SHP77 treated with DMSO at 0.1 percent for 48 hours (cell line): ENCODE measurements at places on chromosomes 5 and 9.
A peak's percentile ranks its signal among the peaks of the same experiment; 100 is the strongest.

- DNase-seq = no peak
Observed at GRCh38 chr5:109855056-109855455, 165.3 kb downstream of the MAN2A1 start.

- no peak for DNase-seq
Observed at GRCh38 chr9:37197158-37198038, 77.0 kb downstream of the ZCCHC7 start.

- DNase-seq = peak; percentile 74
Observed at GRCh38 chr9:13552606-13553215, 273.2 kb upstream of the MPDZ start.

GRCh38 chr9:129324808-129325502, 146.9 kb upstream of the IER5L start:
- no peak for DNase-seq

GRCh38 chr5:163563880-163564279, 58.5 kb downstream of the MAT2B start:
- no peak for DNase-seq

- DNase-seq = no peak
Observed at GRCh38 chr5:127094161-127094814, 21.0 kb upstream of the C5orf63 start.

GRCh38 chr9:92661127-92661526, 8.8 kb downstream of the IPPK start:
- no peak for DNase-seq

- no peak for DNase-seq
Observed at GRCh38 chr5:21681911-21682310, 1171.2 kb downstream of the CDH12 start.

DNA sequence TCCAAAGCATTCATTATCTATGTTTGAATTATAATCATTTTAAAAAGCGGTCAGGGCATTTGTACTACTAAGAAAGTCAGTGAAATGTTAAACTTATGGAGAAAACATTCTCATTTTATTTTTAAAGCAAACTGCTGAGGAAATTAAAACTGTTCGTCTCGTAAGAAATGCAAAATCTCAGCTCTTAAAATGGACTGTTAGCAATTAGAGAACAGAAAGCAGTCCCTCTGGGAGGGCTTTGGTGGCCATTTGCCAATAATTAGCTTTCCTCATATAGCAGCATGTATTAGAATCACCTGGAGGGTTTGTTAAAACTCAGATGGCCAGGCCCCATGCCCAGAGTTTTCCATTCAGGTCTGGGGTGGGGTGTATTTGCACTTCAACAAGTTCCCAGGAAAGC, 120.7 kb upstream of the RASEF start:
- DNase-seq = no peak

GRCh38 chr5:7927466-7928375, 58.8 kb downstream of the MTRR start:
- DNase-seq = peak; percentile 58

GRCh38 chr5:1103093-1103492, 8.8 kb downstream of the SLC12A7 start:
- no peak for DNase-seq

DNA sequence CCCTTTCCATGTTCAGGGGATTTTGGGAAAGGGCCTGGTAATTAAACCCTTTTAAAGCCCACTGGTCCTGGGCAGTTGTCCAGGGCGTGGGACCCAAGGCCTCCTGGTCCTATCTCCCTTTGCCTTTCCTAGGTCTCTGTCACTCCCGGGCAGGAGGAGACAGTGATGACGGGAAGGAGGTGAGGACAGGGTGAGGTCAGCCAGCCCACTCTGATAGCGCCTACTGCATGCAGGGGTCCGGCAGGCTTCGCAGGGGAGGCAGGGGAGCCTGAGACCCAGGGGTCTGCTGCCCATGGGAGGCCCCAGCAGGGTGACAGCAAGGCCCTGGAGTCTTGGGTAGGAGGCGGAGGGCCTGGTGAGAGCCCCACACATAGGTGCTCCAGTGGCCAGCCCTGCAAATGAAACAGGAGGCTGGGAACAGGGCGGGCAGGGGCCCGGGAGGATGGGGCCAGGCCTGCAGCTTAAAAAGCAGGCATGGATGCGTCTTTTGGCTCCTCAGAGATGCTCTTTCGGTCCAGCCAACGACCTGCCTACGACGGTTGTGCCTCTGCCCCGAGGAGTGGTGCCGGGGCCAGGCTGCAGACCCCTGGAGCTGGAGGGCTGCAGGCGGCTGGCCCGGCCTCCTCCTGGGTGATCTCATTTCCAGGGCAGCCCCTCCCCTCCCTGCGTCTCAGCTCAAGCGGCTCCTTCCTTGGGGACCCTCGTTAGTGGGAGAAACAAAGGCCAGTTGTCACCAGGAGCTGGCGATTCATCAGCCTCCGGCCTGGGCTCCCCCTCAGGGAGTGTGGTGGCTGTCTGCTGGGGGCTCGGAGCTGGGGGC, 6.7 kb upstream of the RXRA start:
- DNase-seq = no peak

GRCh38 chr5:67606586-67606947, 410.0 kb upstream of the CD180 start:
- no peak for DNase-seq

DNA sequence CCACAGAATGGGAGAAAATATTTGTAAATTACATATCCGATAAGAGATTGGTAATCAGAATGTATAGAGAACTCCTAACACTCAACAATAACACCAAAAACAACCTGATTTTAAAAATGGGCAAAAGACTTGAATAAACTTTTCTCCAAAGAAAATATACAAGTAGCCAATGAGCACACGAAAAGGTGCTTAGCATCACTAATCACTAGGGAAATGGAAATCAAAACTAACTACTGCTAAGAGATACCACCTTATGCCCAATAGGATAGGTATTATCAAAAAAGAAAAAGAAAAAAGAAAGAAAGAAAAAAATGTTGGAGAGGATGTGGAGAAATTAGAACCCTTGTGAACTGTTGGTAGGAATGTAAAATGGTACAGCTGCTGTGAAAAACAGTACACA, 212.1 kb downstream of the TLR4 start:
- DNase-seq = no peak
